Left ventricle myocardium inferior (tissue), 1 donor: ENCODE measurements at places on chromosomes 1 and 21.

DNA sequence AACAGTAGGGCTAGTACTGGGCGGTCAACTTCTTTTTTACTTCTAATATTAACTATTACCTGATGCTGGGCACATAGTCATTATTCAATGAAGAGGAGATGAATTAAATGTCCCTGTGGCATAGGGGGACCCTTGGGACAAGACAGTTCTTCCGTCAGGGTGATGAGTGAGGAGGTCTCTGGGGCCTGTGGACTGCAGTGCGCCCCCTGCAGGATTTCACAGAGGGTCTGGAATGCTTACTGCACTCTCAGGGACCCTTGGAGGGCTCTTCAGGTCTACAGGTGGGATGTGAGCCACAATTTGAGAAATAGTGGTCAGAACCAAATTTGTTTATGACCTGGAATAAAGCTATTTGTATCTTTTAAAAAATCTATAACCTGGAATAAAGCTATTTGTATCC, 149.4 kb downstream of the FAM78B start:
- DNase-seq: no peak

DNA sequence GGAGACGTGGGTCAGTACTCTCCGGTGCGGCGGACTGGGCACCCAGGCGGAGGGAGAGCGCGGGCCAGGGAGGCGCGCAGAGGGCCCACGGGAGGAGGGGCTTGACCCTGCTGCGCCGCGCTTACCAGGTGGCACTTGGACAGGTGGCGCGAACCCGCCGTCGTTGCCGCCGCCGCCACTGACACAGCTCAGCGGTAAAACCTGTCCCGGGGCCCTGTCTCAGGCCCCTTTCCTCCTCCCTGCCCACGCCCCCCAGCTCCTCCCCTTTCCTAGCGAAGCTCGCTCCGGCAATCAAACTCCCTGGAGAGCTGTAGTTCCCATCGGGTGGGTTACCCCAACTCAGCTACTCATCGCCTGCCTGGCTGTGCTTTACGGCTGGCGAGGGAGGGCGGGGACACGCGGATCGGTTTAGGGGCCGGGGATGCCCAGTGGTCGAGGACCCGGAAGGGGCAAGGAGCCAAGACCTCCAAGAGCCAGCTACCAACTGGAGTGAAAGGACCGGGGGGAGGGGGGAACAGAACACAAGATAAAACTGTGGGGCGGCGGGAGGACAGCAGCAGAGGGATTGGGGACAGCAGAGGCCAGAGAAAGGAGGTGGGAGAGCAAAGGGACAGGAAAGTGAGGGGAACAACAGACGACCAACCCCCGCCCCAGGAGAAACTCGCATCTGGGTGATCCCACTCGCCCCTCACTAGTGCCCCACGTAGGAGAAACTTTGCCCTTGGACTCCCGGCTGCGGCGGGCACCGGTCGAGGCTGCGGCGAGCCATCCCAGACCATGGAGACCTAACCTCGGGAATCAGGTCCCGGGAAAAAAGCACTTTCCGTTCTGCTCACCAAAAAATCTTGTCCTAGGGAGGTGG, 2.9 kb downstream of the GFI1 start:
- no peak for DNase-seq

- DNase-seq: no peak
Observed at GRCh38 chr1:167165948-167166689, 54.6 kb upstream of the POU2F1 start.

DNA sequence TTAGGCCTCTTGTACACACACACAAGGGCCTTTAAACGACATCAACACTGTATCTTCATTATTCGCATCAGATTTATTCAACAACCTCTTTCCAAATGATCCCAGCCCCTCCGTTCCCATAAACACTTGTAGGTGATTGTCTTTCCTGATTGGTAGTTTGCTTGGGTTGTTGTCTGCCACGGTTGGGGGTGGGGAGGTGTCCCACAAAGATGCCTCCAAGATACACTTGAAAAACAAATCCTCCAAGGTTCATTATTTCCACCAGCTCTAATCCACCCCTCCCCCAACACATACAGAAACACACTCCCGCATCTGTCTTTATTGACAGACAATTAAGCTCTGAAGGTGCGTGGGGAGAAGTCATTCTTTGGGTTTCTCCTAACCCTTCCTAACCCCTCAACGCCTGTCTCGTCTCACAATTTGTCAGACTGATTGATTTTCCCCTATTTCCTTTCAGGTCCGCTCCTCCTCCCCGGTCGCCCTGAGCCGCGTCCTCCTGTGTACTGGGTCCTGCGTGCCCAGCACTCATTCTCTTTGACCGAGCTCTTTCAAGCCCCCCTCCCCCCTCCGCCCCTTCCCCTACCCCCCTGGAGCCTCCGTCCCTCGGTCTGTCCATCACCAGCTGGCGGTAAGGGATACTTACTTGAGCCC, 1.4 kb downstream of the WDR26 start:
- DNase-seq: no peak

DNA sequence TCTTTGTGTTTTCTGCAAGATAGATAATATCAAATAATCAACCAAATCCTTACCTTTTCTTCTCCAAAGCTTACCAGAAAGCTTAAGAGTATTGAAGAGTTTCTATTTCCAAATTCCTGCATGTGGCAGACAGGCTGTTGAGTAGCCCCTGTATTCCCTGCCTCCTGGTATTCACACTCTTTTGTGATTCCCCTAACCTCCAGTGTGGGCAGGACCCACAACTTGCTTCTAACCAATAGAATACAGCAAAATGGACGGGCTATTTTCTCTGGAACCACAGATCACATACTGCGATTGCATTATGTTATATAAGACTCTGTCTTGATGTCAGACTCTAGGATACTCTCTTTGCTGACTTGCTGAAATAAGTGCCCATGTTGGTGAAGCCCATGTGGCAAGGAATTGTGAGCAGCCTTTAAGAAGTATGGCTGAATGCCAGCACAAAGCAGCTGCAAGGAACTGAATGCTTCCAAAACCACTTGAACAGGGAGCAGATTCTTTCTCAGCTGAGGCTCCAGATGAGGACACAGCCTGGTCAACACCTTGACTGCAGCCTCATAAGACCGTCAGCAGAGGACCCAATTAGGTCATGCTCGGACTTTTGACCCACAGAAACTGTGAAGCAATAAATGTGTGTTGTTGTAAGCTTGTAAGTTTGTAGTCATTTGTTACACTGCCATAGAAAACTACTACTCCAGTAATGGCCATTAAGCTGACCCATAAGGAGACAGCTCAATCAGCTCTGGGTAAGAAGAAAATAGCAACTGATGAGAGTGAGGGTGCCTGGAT, 47.9 kb upstream of the PLXNA2 start:
- DNase-seq: no peak

DNA sequence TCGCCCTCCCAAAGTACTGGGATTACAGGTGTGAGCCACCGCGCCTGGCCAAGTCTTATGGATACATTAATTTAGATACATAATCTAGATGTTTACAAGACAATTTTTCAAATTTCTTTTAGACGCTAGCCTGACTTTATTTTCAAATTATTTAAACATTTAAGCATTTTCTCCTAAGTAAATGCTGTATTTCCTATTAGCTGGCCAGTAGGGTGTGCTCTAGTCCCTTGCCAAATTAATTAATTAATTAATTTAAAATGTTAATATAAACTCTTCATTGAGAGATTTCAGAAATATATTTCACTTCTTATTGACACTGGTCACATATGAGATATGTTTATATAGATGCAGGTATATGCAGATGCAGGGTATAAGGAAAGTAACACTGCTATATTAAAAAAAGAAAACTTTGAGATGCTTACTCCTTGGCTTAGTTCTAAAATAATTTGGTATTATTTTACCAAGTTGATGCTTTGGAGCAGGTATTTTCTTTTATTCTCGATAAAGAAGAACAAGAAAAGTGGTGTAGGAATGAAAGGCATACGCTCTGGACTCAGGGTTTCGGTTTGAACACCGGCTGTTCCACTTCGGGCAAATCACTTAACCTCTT, 5.2 kb upstream of the ERRFI1 start:
- DNase-seq: no peak
